T-helper 17 cell (primary cell): ENCODE measurements at places on chromosomes 3 and 15.

DNA sequence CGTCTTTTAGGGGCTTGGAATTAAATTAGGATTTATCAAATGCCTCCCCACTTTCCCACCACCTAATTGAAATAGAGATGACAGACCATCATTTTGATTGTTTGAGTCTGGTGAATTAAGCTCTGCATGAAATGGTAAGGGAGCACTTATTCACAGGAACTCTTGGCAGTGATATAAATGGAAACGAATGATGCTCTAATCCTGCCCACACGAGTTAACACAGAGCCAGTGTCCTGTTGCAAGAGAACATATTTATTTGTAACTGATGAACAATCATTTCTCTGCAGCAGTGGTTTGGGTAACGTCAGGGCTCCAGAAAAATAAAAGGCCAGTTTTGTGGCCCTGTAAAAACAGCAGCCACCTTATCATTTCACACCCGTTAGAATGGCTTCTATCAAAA lies 163.3 kb downstream of the FEZF2 start:
- H3K27ac ChIP-seq, result no peak overlapping the region
- peaks cover 3% of the 10 kb centered on the region for H3K4me1 ChIP-seq
- no peak for DNase-seq
- no peak overlapping the region for H3K4me3 ChIP-seq
- no peaks in the 10 kb centered on the region for H3K36me3 ChIP-seq

DNA sequence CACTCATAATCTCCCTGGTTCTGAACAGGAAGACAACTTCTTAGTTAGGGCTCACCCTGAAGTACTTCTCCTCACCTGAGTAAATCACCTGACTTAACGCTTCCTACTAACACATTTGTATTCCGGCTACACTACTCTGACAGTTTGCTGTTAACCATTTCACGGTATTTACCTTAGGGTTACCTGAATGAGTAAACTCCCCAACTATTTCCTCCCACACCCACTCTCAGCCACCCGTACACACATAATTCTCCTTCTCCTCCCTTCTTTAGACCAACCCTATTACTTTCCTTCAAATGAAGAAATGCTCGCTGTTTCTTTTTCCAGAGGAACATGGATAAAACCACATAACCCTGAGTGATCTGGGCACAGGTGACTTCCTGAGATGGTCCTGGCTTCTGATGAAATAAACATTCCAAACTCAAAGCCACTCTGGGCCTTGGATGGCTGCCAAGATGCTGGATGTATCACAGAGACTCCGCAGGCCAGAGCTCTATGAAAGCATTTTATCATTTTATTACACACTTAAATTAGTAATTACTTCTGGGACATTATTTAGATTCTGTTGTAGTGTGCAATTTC lies 183.6 kb upstream of the ATP11B start:
- no peak overlapping the region for H3K4me3 ChIP-seq
- peaks cover 29% of the 10 kb centered on the region for H3K27me3 ChIP-seq
- H3K4me1 ChIP-seq, result no peaks in the 10 kb centered on the region
- H3K36me3 ChIP-seq, result no peaks in the 10 kb centered on the region
- no peak for DNase-seq

DNA sequence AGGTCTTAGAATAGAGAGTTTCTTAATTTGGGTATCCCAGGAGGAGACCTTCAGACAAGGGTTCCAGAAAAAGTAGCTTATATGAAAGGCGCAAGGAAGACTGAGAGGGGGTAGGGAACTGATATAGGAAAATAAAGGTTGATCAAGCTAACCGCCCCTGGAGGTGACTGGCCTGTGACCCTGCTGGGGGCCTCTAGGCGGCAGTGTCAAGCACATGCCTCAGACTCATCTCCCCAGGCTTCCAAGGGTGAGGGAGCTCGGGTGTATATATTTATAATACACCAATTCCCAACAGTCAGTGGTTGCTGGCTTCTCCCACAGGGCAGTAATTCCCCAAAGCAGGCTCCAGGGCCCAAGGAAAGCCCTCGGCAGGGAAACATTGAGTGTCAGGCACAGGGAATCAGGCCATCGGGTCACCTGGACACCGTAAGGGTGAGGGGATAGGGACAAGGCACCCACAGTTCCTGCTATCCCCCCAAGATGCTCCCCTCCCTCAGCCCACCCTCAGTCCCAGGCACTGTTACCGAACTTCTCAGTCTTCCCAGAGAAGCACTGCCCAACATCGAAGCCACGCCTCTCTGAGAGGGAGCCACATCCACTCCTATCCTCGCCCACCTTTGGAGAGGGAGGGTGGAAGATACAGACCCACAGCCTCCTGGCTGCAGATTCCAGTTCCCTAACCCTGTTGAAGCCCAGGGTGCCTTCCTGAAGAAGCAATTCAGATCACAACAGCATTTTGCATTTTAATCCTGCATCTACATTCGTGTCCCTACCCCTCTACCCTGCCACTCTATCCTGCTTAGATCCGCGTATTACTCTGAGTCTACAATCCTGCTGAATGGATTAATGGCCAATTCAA lies 19.5 kb upstream of the CAV3 start:
- H3K27ac ChIP-seq, result no peak overlapping the region
- no peak for DNase-seq
- peaks cover 20% of the 10 kb centered on the region for H3K27me3 ChIP-seq
- H3K4me1 ChIP-seq, result no peaks in the 10 kb centered on the region

GRCh38 chr3:185852635-185853034 lies 27.8 kb upstream of the IGF2BP2 start:
- no peak overlapping the region for H3K4me3 ChIP-seq
- no peak overlapping the region for H3K27ac ChIP-seq
- no peaks in the 10 kb centered on the region for H3K4me1 ChIP-seq
- no peak for DNase-seq

DNA sequence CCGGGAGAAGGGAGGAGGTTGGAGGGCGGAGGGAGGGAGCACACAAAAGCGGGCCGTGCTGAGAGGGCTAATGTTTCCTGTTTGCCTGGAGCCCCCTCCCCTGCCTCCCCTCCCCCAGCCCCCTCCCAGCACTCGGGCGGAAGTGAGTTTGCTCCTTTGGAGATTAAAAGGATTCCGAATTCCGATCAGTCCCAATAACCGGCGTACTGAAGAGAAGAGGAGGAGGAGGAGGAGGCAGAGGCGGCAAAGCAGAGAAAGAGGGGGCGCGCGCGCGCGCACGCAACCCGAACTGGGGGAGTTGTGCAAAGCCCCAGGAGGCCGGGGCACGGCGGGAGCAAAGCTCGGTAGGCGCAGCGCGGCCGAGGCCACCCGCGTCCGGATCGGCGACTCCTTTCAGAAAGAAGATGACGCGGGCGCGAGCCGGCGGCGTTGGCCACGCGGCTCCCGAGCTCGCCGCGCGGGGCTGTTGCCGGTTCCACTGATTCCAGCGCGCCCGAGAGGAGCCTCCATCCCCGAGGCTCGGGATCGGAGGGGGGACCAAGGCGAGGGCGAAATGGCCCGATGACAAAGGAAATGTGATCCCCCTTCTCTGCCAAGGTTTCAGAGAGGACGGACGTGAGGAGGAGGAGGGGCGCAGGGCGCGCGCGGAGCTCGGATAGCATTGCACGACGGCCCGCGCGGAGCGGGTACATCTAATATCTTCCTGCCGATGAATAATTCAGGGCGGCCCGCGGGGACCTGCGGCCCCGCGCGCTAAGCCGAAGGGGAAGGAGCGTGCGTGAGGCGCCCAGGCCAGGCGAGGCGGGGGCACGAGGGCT lies 1.1 kb upstream of the TRIM71 start:
- peak overlapping the region; percentile 89 for H3K4me3 ChIP-seq
- H3K27ac ChIP-seq, result no peak overlapping the region
- DNase-seq, result no peak
- peaks cover 12% of the 10 kb centered on the region for H3K4me1 ChIP-seq
- no peaks in the 10 kb centered on the region for H3K36me3 ChIP-seq

DNA sequence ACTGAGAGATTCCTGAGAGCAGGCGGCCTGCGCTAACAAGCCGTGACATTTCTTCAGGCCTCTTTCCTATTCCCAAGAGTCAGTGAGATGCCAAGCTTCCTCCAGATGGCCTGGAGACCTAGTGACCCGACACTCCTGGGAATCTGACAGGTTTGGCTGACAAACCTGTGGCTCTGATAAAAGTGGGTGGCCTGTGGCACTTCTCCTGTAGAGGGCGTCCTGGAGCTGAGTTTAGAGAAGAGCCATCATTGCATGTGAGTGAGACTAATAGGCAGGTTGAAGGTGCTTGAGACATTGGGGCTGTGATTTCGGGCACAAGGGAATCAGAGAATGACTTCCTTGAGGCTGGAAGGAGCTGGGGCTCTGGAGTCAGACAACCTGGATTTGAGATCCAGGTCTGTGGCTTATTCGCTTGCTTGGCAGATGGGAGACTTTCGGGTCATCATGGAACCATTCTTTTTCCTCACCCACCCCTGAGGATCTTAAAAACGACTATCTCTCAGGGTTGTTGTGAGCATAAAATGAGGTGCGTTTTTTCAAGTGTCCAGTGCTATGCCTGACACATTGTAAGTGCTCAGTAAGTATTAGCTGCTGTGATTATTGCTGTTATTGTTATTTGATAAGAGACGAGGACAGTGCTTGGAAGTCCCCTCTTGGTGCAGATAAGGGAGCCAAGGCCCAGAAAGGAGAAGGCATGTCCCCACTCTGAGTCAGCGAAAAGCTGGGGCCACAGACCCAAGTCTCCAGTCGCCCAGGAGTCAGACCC lies 77.2 kb downstream of the SCN10A start:
- H3K27ac ChIP-seq, result no peak overlapping the region
- H3K4me1 ChIP-seq, result no peaks in the 10 kb centered on the region
- DNase-seq, result no peak
- H3K4me3 ChIP-seq, result no peak overlapping the region

GRCh38 chr15:50315814-50316630 lies 39.0 kb downstream of the GABPB1 start:
- peaks cover 26% of the 10 kb centered on the region for H3K4me1 ChIP-seq
- H3K36me3 ChIP-seq, result no peaks in the 10 kb centered on the region
- no peak overlapping the region for H3K27ac ChIP-seq
- DNase-seq, result no peak
- H3K27me3 ChIP-seq, result no peaks in the 10 kb centered on the region

DNA sequence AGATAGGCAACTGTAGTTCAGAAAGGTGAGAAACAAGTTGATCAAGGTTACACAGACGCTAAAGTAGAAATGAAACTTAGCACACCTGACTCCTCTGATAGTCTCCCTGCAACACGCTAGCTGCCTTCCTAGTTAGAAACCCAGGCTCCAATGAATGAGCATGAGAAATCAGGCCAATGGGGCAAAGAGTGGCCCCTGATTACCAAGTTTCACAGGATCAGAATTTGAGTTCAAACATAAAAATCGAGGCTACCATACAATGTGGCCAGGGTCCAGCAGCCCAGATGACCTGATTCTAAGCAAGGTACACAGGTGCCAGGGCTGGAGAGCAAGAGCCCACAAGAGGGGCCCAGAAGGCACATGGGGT lies 7.7 kb downstream of the PLD1 start:
- peaks cover 28% of the 10 kb centered on the region for H3K4me1 ChIP-seq
- no peaks in the 10 kb centered on the region for H3K27me3 ChIP-seq
- no peaks in the 10 kb centered on the region for H3K36me3 ChIP-seq

DNA sequence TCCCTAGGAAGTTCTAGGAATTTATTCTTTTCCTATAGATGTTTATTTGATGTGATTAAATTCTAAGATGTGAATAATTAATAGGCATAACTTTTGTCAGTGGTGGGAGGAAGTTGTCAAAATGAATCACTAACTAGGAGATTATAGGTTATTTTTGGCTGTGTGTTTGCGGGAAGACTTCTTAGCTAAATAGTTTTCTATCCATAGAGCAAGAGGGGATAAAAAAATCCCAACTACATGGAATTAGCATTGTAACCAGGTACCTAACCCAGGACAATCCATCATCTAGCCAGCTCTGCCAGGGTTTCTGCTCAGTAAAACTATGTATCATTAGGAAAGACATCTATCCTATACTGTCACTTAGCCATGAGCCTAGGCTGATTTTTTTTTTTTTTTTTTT lies 23.9 kb downstream of the SLC30A4 start:
- no peaks in the 10 kb centered on the region for H3K27me3 ChIP-seq
- no peak overlapping the region for H3K27ac ChIP-seq
- H3K36me3 ChIP-seq, result no peaks in the 10 kb centered on the region
- DNase-seq, result no peak
- peaks cover 6% of the 10 kb centered on the region for H3K4me1 ChIP-seq
- H3K4me3 ChIP-seq, result no peak overlapping the region

- peak overlapping the region; percentile 69 for H3K27ac ChIP-seq
- DNase-seq, result no peak
- no peaks in the 10 kb centered on the region for H3K27me3 ChIP-seq
- peak overlapping the region; percentile 99 for H3K4me3 ChIP-seq
Observed at GRCh38 chr3:41198526-41198925, 779 bp upstream of the CTNNB1 start.

DNA sequence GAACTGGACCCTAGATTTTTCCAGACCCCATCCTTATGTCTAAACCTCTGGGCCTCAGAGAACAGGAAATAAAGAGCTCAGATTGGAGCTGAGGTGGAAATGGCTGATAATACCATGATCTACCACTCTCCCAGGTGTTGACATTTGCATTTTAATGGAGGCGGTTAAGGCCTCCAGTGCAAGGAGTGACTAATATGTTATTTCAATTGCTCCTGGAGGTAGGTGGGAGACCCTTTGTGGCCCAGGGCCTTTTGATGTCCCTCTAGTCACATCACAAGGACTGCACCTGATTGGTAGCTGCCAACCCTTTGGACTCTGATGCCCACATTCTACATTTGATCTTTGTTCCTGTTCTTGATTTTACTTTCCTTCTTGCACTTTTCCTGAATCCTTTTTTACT lies 9.0 kb upstream of the ADCY5 start:
- peaks cover 74% of the 10 kb centered on the region for H3K27me3 ChIP-seq
- H3K4me3 ChIP-seq, result no peak overlapping the region
- H3K4me1 ChIP-seq, result peaks cover 4% of the 10 kb centered on the region
- no peak for DNase-seq
- H3K36me3 ChIP-seq, result peaks cover 7% of the 10 kb centered on the region

DNA sequence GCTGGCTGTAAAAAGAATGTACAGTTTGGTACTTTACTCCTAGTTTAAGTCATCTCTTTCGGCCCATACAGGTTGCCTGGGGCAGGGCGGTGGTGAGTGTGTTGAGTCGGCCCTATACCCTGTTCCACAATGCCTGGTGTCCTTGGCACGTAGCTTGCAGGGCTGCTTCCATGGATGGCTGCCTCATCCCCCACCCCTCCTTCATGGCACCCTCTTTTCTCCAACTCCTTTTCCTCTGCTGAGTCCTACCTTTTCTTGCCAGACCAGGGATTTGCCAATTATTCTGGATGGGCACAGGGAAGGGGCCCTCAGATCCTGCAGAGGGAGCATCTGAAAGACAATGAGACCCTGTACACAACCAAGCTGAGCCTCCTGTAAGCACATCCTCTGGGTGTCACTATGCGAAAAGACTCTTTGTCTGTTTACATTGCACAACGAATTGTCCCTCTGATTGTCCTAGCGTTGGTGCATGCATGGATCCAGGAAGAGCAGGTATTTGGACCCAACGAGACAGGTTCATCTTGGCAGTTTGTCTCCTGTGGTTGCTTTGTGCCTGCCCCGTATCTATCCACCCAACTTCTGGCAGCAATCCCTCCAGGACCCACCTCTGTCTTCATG lies 73.6 kb upstream of the CGNL1 start:
- peaks cover 4% of the 10 kb centered on the region for H3K36me3 ChIP-seq
- H3K4me3 ChIP-seq, result peak overlapping the region; percentile 57
- DNase-seq, result no peak

- H3K27ac ChIP-seq, result no peak overlapping the region
- peaks cover 7% of the 10 kb centered on the region for H3K4me1 ChIP-seq
- no peaks in the 10 kb centered on the region for H3K27me3 ChIP-seq
- no peaks in the 10 kb centered on the region for H3K36me3 ChIP-seq
Observed at GRCh38 chr3:188788621-188789081, 383.1 kb upstream of the TPRG1 start.

- H3K36me3 ChIP-seq, result no peaks in the 10 kb centered on the region
- peaks cover 11% of the 10 kb centered on the region for H3K27me3 ChIP-seq
- H3K4me3 ChIP-seq, result no peak overlapping the region
Observed at GRCh38 chr15:29452881-29453731, 183.5 kb upstream of the NSMCE3 start.
